GM20000 (cell line): ENCODE measurements at places on chromosomes 2 and 18.

- no peak for DNase-seq
Measured at GRCh38 chr2:212596688-212597087, 58.1 kb upstream of the ERBB4 start.

DNA sequence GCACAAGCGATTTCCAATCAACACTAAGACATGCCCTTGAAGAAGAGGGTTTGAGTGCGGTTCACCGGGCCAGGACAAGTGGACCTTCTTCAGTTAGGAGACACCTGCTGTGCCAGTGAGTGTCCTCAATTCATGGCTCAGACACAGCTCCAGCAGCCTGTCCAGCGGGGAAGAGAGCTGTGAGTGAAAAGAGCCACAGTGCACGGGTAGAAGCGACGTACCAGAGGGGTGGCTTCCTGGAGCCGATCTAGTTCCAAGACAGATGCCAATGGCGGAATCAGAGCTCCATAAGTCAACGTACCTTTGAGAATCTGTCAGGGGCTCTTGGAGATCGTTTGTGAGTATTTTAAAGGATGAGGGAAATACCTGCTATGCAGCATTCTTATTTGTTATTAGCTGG, 119.9 kb upstream of the SALL3 start:
- DNase-seq = no peak

- no peak for DNase-seq
Measured at GRCh38 chr2:12340164-12340563, 376.6 kb upstream of the TRIB2 start.

- no peak for DNase-seq
Measured at GRCh38 chr18:9209279-9209678, 72.7 kb downstream of the ANKRD12 start.

- DNase-seq = no peak
Measured at GRCh38 chr18:49566985-49567384, 5.1 kb downstream of the LIPG start.

DNA sequence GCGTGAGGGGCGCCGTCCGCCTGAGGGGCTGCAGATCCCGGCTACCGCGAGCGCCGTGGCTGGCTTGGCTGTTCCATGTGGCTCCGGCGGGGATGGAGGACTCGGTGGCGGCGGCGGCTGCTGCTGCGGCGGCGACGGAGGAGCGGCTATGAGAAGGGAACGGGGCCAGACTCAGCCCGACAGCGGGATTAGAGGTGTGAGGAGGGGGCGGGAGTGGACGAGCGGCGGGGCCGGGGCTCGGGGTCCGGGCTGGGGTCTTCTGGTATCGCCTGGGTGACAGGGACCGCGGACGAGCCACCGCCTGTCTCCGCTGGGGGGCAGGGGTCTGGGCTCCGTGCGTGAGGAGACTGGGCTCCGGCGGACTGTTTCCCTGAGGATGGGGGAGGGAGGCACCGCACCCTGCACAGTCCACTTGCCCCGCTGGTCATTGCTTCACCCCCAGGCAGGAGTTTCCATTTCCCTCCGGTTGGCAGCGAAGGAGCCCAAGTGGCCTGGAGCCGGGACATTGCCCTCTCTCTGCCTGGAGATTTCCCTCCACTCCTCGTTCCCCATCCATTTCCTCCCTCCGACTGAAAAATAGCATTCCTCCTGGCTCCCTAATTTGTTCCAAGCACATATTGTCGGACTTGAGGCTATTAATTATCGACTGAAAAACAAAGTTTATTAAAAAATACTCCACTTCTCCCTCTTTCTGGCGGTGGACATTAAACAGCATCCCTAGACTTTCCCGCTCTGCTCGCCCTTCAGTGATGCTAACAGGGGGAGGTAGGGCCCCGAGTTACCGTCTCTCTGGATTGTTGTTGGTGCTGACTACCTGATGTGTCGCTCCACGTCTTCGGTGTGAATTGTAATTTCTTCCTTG, 577 bp downstream of the EHBP1 start:
- DNase-seq = no peak

GRCh38 chr2:11430729-11431128, 35.2 kb downstream of the E2F6 start:
- DNase-seq = no peak

GRCh38 chr18:35178260-35178659, 62.6 kb upstream of the ZNF397 start:
- no peak for DNase-seq

GRCh38 chr2:62545261-62545660, 39.3 kb upstream of the TMEM17 start:
- DNase-seq = no peak

GRCh38 chr2:229163893-229164292, 107.2 kb downstream of the PID1 start:
- DNase-seq = no peak

DNA sequence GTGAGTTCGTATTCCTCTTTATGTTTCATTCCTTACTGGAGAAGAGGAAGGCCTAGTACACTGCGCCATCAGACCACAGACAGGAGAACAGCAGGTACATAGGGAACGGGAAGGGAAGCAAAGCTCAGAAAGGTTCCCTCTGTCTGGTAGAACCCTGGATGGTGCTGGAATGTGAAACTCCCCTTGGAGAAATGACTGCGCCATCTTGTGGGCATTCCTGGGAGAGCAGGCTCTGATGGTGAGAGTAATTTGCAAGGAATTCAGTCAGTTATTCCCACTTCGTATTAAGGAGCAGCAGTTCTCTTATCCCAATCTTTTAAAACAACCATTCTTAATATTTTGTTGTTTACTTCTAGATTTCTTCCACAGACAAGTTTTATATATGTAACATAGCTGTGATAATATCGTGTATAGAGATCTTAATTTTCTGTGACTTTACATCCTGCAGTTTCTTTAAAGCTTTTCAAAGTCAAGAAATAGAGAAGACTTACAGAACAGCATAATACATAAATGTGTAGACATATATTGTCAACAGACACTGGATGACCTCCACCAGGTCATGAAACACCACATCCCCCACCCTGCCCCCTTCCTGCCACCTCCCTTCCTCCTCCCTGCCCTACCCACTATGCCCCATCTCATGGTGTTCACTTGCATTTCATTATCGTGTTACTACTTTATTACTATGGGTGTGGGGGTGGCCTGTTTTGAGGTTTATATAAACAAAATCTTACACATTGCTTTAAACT, 83.9 kb downstream of the ARHGEF4 start:
- peak; percentile 81 for DNase-seq

DNA sequence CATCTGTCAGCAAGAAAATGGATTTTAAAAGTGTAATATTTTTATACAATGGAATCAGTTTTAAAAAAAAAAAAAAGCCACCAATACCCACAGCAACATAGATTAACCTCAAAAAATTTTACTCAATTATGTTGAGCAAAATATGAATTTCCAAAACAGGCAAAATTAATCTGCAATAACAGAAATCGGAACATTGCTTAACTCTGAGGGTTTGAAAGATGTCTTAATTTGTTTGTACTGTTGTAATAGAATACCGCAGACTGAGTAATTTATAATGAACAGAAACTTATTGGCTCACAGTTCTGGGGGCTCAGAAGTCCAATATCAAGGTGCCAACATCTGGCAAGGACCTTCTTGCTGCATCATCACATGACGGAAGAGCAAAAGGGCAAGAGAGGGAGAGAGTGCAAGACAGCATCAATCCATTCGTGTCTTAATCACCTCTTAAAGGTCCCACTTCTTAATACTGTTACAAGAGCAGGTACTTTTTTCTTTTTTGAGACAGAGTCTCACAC, 31.8 kb upstream of the TNFAIP6 start:
- no peak for DNase-seq

- DNase-seq = no peak
Measured at GRCh38 chr18:22300665-22301636, 116.8 kb downstream of the CTAGE1 start.

GRCh38 chr2:205786976-205787375, 104.7 kb downstream of the NRP2 start:
- no peak for DNase-seq

GRCh38 chr2:133787207-133787606, 218.9 kb upstream of the NCKAP5 start:
- DNase-seq = no peak

- DNase-seq = no peak
Measured at GRCh38 chr2:52404866-52405265, 1362.7 kb upstream of the CHAC2 start.

DNA sequence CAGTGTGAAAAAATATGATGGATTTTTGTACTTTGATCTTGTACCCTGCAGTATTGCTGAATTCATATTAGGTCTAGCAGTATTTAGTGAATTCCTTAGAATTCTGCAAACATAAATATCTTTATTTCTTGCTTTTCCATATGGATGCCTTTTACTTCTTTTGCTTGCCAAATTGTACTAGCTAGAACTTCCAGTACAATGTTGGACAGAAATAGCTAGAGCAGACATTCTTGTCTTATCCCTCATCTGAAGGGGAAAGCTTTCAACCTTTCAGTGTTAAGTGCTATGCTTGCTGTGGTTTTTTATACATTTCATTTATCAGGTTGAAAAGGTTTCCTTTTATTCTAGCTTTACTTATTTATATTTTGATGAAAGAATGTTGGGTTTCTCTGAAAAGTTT, 1321.9 kb upstream of the CHAC2 start:
- no peak for DNase-seq

DNA sequence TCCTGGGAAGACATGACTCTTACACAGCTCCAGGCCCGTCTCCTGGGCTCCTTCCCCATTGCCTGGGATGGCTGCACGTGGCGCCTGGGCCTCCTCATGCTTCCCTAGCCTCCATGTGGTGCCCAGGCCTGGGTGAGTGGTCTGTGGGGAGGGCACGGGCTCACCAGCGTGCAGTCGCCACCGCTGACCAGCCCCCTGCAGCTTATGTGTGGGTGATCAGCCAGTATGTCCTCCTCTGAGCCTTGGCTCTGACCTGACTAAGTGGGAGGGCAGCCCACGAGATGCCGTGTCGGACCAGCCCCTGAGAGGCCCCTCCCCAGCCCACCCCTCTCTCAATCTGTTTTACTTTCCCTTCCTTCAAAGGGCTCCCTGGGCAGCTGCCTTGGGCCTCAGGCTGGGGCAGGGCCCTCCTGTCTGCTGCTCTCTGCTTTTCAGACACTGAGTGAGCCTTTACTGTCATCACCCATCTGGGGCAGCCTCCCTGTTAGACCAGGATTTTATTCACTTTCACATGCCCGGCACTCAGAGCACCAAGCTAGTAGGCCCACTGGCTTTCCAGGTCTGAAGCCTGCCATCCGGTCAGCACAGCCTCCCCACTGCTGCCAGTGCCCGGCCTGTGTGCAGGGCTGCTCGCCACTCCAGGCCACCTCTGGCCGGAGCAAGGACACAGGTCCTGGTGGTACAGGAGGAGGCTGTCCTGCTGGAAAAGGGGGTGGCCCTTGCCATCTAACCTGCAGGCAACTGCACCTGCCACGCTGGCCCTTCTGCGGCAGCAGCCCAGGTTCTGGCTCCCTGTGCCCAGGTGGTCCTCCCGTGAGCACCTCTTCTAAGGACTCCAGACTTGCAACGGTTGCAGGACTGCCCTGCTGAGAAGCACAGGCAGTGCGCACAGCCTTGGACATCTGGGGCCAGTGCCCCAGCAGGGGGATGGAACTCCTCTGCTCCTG, 84.9 kb upstream of the HPCAL1 start:
- no peak for DNase-seq

DNA sequence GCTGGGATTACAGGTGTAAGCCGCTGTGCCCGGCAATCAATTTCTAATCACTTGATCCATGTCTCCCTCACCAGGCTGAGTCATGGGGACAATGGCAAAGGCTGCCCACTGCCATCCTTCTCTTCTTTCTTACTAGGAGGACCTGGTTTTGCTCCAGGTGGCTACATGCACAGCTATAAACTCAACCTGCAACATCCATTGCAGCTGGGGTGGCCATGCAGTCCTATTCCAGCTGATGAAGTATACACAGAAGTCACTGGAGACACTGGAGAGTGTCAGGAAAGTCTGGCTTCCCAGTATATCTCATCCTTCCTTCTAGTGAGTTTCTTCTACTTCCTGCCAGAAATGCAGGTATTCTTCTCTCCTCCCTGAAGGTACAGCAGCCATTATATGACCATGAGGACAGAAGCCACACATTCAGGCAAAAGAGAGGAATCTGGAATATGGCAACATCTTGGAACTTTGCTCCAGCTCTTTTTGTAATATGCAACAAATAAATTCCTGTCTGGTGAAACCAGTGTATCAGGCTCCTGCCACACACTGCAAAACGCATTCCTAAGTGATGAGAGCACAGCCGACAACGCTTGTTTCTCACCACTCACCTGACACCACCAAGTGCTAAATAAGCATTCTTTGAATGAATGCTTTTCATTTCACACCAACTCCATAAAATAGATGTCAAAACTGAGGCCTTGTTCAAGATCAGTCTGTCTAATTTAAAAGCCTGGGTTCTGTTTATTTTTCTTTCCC, 32.3 kb downstream of the SCTR start:
- DNase-seq = no peak

- no peak for DNase-seq
Measured at GRCh38 chr2:3313781-3314375, 63.7 kb downstream of the EIPR1 start.

DNA sequence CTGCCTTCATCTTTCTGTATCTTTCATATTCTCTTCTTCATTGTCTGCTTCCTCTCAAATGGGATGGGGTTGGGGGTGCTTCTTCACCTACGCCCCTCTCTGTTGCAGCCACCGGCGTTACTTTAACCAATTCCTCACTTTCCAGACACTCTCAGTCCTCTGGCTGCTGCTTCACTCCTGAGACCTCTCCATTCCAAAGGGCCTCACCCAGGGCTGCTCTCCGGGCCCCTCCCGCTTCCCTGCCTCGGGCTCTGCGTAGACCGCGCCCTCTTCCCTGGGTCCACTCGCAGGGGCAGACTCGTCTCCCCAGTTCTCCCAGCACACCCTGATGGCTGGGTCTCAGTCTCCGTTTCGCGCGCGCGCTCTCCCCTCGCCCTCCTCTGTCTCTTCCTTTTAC, 926 bp downstream of the SERPINB8 start:
- DNase-seq = no peak

DNA sequence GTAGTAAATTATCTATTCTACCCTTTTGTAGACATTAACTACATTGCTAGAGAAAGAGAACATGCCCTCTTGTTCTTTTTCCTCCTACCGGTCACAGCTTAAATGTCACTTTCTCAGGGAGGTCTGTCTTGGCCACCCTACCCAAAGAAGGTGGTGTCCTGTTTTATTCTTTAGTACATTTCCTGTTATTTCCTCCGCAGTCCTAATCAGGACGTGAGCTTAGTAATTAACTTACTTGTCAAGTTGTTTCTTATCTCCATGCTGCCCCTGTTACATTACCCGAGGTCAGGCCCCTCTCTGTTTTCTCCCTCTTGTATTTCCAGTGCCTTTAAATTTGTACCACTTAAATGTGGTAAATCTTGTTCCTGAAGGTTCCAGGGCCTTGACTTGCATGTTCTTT, 73.7 kb upstream of the RMDN2 start:
- no peak for DNase-seq

DNA sequence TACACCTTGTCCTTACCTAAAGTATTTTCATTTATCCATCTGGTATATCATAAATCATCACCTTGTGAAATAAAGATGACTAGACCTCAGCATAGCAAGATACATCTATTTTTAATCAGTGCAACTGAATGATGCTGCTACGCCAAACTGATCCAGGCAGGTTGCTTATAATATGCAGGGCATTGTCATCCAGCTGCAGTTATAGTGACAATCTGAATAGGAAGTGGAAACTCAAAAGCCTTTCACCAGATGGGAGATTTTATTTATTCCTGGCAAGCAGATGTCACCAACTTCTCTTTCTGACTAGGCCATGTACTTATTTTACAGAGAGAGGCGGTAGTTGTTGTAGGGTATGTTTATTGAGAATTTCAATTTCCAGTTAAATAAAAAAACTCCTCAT, 747.3 kb downstream of the ADCYAP1 start:
- no peak for DNase-seq

GRCh38 chr18:49446481-49446880, 14.0 kb downstream of the DYM start:
- DNase-seq = no peak
